NCI-H526 (cell line): ENCODE measurements at places on chromosomes 1 and 21.

DNA sequence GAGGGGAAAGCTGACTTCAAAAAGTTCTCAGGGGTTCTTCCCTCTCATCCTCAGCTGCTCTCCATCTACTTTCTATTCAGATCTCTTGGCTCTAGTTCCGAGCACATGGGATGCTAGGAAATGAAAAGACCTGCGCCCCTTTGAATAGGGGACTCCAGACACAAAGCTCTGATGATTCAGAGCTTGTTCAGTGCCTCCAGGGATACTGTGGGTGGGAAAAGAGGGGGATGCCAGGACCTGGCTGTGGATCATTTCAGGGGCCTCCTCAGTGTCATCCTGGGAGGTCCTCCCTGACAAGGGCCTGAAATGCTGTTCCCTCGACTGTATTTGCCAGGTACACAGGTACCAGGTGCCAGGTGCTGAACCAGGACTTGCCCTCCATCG lies 943 bp upstream of the KIAA0040 start:
- DNase-seq, result peak; percentile 39

GRCh38 chr1:11444907-11445306 lies 34.0 kb upstream of the DISP3 start:
- no peak for DNase-seq

DNA sequence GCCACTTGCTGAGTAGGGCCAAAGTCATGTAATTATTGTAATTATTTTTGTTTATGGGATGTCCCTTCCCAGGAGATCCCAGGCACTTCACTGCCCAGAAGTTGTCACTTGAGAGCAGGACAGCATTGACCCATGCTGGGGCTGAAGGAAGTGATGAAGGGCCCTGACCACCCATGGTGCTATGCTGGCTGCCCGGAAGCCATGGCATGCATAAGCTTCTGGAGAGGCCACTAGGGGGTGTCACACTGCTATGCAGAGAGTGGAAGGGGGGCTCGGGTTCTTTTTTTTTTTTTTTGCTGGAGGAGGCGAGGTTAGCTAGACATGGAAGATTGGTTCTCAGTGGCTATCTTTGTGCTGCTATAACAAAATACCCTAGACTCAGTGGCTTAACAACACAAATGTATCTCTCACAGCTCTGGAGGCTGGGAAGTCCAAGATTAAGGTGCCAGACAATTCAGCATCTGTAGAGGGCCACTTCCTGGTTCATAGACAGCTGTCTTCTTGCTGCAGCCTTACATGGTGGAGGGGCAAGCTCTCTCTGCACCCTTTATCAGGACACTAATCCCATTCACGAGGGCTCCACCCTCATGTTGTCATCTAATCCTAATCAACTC lies 84.9 kb downstream of the CNIH3 start:
- no peak for DNase-seq

DNA sequence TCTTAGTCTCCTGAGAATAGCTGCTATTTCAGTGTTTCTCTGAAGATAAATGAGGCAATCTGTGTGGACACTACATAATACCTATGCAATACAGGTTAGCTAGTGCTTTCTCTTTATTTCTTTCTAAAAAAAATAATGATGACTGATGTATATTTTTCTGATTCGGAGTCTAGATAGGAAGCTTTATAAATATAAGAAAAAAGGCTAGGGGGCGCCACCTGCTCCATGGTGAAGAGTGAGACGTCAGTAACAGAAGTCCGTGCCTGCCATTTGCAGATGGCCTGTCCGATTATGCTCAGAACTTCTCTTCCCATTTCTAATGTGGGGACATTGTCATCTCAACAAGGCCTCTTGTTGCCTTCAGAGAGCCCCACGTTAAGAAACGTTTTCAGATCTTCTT lies 26.4 kb downstream of the QSOX1 start:
- DNase-seq, result peak; percentile 81

DNA sequence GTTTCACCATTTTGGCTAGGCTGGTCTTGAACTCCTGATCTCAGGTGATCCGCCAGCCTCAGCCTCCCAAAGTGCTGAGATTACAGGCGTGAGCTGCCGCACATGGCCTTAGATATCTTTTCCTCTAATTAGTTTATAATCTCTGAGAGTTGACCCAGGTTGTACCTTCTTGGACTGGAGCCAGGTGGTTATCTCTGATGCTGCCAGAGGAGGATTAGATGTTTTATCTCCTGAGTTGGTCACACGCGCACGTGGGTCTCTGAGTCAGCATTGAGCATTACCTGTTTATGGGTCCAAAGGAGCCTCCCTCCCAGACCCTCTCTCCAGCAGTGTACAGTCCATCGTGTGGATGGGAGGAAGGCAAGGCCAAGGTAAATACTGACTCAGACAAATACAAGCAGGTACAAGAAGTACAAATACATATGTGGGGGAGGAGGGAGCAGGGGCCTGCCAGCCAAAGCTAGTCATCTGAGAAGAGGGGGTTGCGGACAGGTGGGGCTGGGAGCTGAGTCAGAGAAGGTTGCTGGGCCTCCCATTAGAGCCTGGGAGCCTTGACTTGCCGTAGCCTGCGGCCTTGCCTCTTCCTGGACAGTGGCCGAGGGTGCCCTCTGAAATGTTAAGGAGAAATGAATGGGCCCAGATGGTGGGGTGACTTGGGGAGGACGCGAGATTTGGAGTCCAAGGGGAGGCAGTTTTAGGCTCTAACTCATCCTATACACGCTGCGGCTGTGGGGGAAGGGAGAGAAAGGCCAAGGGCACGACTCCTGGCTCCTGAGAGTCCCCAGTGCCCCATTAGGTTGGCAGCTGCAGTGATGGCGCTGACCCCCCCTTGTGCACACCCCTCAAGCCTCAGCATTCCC lies 13.1 kb downstream of the IL6R start:
- peak; percentile 30 for DNase-seq

GRCh38 chr1:98322966-98323365 lies 338.6 kb upstream of the SNX7 start:
- no peak for DNase-seq

DNA sequence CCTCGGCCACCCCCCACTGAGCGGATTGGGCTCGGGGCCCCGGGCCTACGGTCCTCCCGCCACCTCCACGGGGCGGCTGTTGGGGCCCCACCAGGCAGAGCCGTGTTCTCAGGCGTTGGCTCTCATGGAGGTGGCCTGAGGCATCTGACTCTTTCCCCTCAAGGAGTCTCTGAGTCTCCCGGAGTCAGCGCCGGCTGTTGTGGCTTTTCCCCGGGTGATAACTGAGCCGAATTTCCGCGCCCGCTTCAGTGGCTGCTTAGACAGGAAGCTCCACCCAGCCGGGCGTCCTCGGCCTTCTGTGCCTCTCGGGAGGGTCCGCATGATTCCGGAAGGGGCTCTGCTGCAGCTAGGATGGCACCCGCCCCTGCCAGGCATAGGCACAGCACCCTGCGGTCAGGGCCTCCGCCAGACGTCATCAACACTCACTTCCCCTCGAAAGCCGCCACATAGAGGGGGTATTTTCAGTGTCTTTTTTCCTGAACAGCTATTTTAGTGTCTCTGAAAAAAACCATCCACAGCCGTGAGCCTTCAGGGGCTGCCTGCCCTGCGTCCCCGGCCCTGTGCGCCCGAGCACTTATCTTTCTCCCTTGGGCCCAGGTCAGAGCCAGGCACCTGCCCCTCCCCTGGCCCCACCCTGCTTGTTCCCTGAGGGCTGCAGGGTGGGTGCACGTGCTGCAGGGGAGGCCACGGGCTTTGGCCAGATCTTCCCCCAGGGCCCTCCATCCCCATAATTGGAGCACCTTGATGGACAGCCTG lies 72.9 kb downstream of the SKI start:
- no peak for DNase-seq

DNA sequence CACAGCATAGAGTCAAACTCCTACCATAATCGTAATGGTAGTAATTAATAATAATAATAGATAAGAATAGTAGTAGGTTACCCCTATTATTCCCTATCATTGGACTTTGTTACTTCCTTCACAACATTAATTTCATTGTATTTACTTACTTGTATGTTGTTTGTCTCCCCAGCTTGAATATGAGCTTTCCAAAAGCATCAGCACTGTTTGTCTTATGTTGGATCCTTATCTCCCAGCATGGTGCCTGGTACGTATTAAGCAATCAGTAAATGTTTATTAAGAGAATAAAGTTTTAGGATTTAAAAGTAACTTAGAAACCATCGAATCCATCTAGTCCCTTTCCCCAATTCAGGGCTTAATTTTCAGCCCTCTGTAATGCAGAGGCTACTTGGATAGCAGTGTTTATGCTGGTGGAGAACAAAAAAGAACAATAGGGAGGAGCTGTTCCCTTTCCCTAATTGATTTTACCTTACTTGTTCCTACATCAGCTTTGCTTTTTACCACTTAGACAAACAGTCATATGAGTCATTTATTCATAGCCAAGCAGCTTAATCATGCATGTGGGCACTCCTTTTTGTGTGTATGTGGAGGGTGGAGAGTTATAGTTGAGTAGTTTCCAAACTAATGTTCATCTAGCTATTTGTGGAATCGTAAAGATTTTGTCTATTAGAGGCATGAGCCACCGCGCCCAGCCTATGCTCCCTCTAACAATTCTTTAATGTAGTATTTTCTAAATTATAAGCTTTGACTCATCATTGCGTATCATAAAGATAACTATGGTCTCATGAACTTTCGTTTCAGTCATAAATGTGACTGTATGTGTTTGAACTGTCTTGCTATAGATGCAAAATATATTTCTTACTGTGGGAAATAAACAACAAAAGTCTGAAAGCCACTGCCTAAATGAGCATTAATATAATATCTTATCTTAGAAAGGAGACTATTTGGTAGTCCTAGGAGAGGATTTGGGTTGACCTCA lies 20.9 kb upstream of the DR1 start:
- DNase-seq, result no peak

- no peak for DNase-seq
Observed at GRCh38 chr1:164622068-164622845, 63.3 kb downstream of the PBX1 start.

GRCh38 chr1:180811886-180812285 lies 100.8 kb upstream of the KIAA1614 start:
- DNase-seq, result no peak

GRCh38 chr21:33185852-33186251 lies 43.9 kb upstream of the IFNAR2 start:
- DNase-seq, result no peak
